ENCODE measurements at places on chromosomes 7 and 10.

DNA sequence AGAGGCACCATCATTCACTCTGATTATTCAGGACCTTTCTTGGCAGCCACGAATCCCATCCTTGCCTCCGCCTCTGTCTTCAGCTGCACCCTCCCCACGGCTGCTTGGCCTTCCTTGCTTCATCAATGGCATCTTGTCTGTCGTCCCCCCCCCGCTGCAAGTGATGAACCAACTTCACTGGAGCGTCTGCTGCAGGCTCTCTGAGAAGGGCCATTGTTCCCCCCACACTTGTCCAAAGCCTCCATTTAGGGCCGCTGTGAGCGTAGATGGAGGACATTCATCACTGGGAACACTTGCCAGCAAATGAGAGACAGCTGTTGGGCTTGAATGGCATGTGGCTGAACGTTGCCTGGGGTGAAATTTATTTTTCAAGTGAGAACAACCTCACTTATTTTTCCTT is 20.1 kb downstream of the AFAP1L2 start:
- no peak for DNase-seq

DNA sequence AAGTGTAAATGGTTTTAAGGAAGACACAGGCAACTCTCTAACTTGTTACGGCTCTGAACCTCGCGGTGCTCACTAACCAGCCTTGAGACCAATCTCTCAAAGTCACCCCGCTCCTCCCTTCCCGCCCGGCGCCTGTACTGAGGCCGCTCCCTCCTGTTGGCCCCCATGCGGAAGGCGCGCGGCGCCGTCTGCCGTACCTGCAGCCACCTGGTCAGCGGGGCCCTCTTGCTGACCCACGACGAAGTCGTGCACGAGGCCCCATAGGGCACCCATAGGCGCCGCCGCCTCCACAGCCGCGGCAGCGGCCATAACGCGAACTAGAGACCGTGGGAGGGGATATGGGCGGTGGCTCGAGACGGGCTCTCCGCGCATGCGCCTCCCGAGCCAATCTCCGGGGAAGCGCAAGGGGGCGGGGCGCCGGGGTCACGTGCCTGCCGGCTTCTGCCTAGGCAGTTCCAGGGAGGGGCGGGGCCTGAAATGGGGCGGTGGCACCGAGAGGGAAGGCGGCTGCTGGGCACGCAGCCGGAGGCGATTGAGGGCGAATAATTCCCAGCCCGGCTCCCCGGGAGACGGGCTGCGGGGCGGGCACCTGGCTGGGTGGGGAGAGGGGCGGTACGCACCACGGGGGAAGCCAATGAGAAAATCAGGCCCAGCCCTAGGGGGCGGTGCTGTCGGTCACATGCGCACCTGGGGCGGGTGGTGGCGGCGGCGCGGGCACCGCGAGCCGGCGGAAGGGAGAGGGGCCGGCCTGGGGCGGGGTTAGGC is at the start of gene MMS19:
TSS of gene MMS19 (minus strand) at position 347 of the 765 bp plus-strand sequence. CDS start at position 309, 38 bp downstream.
- DNase-seq, result peak; percentile 100

GRCh38 chr7:106064771-106065574 is 47.1 kb downstream of the SYPL1 start:
- DNase-seq, result peak; percentile 61

DNA sequence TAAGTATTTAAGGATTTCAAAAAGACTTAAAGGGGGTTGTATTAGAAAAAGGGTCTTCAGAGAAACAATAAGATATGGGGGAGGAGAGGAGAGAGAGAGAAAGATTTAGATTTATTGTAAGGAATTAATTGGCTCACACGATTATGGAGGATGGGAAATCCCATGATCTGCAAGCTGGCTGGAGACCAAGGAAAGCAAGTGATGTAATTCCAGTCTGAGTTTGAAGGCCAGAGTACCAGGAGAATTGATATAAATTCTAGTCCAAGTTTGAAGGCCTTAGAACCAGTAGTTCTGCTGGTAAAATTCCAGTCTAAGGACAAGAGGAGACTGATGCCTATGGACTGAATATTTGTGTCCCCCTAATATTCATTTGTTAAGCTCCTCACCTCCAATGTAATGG is 20.6 kb upstream of the SLC13A1 start:
- no peak for DNase-seq

- no peak for DNase-seq
These were observed 9.8 kb upstream of the PNPLA8 start for GRCh38 chr7:108535744-108536143.

DNA sequence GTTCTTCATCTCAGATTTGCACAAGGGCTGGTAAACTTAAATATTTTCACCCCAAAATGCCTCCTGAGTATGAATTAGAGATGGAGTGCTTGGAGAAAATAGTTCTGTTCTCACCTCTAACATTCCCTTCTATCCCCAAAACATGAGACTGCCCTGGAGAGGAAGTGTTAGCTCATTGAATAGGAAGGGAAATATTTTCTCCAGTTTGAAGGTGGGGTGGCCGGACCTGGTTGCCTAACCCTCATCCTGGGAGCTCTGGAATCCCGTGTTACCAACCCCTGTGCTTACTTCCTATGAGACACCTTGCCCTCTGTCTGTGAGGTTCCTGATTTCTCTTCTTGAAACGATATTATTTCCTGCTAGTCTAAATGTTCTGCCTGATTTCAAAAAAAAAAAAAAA is 779 bp downstream of the IFIT2 start:
- DNase-seq, result peak; percentile 48

DNA sequence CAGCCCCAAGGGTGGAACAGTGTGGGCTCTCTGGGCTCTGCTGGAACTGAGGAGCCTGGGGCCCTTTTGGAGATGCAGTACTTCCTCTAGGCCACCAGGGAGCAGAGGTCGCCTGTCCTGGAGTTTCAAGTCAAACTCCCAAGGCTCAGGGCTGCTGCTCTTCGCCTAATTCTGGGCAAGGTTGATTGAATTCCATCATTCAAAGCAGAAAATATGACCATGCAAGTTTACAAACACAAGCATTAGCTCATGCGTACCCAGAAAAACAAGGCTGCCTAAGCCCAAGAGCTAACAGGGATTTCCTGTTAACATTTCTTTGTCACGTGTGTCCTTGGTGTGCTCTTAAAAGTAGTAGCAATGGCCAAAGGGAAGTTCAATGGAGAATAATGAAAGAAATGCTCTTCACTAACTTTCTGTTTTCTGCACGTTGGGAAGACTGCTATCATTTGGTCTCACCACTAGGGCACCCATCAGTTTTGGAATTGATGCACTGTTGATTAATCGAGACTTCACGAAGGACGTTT is 20.1 kb downstream of the LDB3 start:
- peak; percentile 75 for DNase-seq

DNA sequence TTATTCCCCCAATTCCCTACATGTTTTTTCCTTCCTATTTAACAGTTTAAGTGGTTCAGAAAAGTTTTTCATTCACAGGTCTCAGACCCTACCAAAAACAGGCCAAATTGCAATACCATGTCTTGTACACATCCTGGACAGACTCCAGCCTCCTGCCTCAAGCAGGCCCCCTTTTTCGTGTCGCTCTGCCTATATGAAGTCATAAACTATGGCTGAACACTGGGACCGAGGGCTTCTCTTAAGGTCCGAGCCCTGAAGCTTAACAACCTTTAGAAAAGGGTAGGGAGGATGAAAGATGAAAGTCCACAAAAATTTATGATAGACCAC is 1.4 kb downstream of the FBXW4 start:
- DNase-seq, result no peak
